CD4-positive, CD25-positive, alpha-beta regulatory T cell (primary cell): ENCODE measurements at places on chromosomes 1 and 21.

GRCh38 chr1:226813671-226814591 lies 56.5 kb upstream of the PSEN2 start:
- DNase-seq, result no peak

- DNase-seq, result no peak
Measured at GRCh38 chr1:114854693-114855320, at the start of gene SYCP1. Gene SYCP1, plus strand, starts transcription at chr1:114854863. Its CDS starts 602 bp downstream, at chr1:114855465.

DNA sequence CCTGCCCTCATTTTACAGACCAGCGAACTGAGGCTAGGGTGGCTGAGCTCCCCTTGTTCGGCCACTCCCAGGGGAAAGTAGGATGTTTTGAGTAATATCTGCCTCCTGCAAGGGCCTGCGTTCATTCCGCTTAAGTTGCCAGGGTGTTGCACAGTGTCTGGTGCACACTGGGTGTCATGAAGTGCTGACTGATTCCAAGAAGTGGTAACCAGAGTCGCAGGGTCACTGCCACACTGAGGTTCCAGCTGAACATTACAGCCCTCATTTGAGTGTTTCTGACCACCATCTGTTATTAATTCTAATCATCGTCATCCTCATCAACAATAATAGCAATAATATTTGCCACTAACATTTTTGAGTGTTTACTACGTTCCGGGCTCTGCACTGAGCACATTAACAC lies 250.6 kb downstream of the KAZN start:
- DNase-seq, result no peak

DNA sequence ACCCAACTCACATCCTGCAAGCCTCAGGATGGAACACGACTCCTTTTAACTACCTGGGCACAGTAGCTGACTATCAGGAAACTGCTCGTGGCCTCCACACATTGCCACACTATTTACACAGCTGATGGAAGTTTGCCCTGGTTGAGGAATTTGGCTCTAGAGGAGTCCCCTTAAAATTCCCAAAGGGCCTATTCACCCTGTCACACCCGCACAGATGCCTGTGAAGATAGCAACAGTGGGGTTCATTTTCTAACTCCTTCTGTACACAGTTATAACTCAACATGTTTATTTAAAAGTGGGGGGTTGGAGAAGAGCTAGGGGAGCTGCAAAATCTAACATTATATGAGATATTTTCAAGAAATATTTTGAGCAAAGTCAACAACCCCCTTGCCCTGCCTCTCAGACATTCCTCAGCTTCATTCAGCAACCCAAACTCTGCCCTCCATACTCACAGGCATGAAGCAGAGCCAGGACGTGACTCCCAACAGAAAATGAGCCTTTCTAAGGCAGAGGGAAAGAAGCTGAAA lies 35.8 kb upstream of the CCN1 start:
- no peak for DNase-seq

DNA sequence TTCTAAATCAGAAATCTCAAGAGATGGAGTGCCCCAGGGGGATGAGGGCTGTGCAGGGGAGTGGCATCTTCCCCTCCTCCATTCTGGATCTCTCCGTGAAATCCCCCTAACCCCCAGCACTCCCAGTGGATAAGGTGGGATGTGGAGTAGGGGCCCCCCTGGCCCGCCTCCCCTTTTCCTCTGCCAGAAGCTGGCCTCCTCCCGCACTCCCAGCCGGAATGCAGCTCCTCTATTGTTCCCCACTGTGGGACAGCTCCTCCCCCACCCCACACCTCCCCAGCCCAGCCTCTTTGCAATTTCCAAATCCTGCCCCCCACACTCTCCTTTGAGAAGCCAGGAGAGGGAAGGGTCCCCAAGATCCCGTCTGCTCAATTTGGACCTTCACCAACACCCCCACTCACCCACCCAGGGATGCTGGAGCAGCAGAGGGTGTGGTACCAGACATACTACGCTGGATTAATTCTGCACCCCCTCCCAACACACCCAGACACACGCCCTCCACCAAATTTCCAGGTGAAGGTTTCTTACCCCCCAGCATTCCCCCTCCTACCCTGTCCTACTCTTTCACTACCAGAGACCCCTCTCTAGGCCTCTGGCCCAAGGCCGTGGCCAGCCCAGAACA lies 1.9 kb downstream of the MEX3A start:
- no peak for DNase-seq

DNA sequence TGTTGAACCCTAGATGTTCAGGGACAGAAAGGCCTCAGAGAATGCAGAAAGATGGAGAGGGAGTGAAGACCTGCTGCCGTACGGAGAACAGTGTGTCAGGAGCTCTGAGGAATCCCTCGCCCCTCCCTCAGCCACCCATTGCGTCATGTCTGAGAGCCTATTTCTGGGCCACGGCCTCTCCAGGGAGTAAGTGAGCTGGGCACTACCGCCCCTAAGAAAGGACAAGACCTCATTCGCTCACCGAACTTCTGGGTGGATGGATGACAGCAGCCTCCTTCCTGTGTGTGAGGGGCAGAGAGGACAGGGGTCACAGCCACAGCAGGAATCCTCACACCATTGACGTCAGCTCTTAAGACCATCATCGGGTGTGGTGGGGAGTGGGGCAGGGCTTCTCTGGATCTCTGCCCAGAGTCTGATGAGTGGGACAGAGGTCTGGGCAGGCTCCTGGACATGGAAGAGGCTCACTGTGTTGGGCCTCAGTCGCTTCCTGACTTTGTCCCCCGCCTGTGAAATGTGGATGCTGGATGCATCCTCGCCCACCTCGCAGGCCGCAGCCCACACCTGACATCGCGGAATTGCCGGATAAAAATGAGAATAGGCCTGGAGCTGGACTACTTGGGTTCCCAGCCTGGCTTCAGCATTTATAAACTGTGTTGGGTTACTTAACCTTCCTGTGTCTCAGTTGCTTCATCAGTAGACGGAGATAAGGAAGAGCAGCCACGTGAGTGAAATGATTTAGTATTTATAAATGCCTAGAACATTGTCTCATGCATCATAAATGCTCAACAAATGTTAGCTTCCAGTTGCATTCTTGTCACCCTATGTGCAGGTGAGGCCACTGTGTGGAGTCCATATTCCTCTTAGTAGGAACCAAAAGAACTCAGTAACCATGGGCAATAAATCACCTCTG lies 238.6 kb downstream of the TRABD2B start:
- no peak for DNase-seq

- DNase-seq, result no peak
Measured at GRCh38 chr1:204524986-204525385, 8.8 kb downstream of the MDM4 start.

DNA sequence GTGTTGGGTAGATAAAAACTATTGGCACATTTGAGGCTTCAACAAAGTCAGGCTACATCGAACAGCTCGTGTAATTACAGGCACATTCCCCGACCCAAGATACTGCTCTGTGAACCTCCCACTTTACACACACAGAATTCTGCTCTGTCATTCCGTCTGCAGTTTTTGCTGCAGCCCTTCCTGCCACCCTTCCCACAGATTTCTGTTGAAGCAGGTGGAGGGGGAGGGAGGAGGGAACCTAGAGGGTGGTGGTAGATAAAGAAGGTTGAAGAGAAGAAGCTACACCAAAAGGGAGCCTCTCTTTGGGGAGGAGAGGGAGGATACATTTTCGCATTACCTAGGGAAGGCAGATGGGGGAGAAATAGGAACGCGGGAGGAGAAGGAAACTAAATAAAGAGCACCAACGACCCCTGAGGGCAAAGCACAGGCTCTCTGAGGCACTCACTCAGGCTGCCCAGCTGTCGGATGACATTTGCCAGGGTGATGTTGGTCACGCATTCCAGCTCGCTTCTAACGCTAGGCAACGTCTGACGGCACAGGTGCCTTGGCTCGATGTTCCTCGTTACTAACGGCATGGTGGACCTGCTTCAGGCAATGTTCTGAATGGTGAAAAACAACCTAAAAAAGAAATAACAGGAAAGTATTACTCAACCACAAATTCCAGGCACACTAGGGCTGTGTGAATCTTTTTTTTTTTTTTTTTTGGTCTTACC lies 36.0 kb downstream of the GPR3 start:
- no peak for DNase-seq

DNA sequence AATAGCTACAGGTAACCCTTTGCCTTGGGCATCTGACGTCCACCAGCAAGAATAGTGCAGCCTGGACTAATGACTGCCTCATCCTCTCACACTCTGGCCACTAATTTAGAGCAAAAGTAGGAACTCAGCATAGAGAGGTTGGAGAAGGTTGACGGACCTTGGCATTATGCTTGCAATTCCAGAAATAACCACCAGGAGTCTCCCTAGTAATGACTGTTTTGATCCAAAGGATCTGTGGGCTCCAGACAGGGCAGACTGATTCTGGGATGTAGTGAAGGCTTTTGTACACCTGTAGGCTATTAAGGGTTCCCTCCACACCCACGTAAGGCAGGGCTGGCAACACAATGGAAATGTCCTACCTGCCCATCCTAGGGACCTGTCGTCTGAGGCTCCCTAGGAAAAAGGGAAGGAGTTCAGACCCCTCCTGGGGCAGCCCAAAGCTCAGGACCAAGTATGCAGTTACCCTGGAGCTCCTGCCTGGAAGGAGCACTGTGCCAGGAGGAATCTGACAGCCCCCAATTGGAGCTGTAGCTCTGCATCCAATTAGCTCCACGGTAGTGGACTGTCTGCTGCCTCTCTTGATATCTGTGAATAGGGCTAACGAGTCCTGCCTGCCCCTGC lies 91.0 kb upstream of the TMEM51 start:
- no peak for DNase-seq

- no peak for DNase-seq
Measured at GRCh38 chr1:223062177-223062576, 80.9 kb downstream of the TLR5 start.

DNA sequence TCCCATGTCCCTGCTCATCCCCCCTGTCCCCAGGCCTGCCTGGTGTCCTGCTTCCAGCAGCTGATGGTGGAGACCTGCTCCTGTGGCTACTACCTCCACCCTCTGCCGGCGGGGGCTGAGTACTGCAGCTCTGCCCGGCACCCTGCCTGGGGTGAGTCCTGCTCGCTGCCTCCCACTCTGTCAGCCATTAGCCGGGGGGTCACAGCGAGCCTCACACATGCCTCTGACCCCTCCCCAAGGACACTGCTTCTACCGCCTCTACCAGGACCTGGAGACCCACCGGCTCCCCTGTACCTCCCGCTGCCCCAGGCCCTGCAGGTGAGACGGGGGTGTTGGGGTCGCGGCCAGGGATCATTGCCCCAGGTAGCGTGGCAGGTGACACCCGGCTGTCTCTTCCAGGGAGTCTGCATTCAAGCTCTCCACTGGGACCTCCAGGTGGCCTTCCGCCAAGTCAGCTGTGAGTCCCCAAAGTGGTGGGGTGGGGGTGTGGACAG lies 10.0 kb downstream of the SCNN1D start:
- no peak for DNase-seq

DNA sequence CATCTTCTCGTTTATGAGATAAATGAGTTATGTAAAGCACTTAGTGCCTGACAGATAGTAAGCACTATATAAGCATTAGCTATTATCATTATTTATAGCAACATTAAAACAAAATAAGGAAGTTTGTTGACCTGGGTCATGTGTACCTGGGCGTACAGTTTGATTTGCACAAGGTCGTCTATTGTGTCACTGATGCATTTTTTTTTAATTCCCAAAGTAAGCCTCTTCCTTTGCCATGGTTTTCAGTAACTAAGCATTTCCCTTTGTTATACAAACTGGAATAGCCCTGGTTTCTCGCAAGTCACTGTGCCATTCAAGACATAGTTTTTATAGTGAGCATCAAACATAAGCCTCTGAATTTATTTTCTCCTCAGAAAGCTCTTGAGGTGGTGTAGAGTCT lies 72.2 kb downstream of the CACHD1 start:
- no peak for DNase-seq

- peak; percentile 9 for DNase-seq
Measured at GRCh38 chr1:172429331-172430127, 9.0 kb downstream of the C1orf105 start.

- DNase-seq, result no peak
Measured at GRCh38 chr1:113109908-113110554, 37.0 kb downstream of the LRIG2 start.

DNA sequence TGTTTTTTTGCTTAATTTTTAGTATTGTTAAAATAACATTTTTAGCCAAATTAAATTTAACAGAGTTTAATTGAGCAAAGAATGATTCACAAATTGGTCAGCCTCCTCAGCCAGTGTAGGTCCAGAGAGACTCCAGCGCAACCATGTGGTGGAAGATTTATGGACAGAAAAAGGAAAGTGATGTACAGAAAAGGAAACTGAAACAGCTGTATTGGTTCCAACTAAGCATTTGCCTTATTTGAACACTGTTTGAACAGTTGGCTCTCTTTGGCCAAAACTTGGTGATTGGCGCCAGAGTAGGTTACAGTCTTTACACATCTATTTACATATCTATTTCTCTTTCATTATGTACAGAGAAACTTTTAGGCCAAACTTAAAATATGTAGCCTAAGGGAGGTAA lies 19.4 kb downstream of the RPS6KC1 start:
- no peak for DNase-seq

DNA sequence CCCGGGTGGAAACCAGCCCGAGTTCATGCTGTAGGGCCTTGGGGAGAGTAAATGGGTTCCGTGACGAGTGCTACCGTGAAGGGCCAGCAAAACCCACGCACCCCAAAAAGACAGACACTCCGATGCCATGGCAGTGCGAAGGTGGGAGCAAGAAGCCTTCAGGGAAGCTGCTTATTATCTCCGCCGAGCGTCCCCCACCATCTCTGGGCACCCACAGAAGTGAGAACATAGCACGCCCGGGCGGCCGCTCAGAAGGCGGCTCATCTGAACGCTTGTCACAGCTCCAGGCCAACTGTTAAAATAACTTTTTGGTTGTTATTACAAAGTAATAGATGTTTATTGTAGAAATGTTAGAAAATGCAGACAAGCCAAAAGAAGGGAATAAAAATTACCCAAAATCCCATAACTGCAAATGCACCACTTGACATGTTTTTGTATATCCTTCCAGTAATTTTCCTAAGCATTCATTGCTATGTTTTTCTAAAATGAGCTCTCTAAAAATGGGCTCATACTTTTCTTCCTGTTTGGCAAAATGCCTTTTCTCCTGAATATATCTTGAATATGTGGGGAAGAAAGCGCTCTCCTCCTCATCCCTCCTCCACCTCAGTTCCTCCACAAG lies 234.9 kb downstream of the NPHP4 start:
- DNase-seq, result no peak

- no peak for DNase-seq
Measured at GRCh38 chr1:25599969-25600610, 16.5 kb upstream of the MAN1C1 start.

DNA sequence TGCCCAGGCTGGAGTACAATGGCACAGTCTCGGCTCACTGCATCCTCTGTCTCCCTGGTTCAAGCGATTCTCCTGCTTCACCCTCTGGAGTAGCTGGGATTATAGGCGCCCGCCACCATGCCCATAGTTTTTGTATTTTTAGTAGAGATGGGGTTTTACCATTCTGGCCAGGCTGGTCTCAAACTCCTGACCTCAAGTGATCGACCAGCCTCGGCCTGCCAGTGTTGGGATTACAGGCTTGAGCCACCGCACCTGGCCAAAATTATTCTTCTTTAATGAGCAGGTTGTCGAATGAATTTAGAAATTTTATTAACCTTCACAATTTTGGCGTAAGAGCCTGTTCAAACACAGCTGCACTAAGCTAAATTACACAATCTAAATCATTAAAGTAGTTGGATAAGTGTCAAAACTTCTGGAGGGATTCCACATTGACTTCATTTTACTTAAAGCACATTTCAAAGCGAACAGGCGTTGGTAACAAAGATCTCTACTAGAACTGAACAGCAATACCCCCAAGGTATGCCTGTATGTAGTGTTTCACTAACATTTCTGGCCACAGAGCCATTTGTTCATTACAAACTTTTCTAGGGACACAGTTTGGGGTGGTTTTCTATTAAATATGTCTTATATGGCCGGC lies 5.2 kb upstream of the CTH start:
- no peak for DNase-seq
